SK-N-DZ (cell line): ENCODE measurements at places on chromosomes 5 and 9.

- DNase-seq: no peak
These were observed 13.1 kb upstream of the NFIB start for GRCh38 chr9:14327036-14327435.

- no peak for DNase-seq
These were observed 21.4 kb downstream of the DIAPH1 start for GRCh38 chr5:141597394-141597793.

DNA sequence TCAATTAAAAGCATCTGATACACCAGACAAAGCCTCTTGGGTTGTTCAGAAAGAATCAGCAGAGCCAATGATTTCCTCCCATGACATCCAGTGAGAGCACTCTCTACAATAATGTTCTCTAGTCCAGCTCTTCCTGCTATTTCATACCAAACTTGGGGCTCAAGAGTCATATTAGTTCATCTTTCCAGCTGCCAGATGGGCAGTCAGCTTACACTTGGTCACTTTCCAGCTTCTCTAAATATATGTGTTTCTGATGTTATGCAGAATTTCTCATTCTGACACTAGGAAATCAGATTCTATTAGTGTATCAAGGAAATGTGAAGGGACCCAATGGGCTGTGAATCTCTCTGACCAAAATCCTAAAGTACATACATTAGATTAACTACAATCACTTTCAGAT is 148.9 kb downstream of the ENC1 start:
- DNase-seq: no peak

DNA sequence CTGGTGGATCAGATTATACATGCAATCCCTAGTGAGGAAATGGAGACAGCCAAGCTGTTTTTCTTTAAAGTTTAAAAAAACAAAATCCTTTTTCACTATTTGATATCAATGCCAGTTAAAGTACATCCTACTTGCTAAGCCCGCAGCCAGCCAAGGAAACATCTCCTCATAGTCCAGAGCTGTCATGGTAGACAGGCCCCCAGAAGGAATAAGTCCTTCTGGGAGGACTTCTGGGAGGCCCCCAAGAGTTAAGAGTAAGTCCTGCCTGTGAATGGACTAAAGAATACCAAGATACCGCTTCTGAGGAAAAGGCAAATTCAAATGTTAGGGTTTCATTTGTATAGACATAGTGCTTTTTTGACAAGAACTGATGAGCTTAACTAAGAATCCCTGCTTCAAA is 38.3 kb downstream of the MOCS2 start:
- DNase-seq: no peak

GRCh38 chr9:121026260-121026691 is 23.8 kb downstream of the C5 start:
- no peak for DNase-seq

- no peak for DNase-seq
These were observed 1.8 kb downstream of the RANBP17 start for GRCh38 chr5:170863646-170864045.

DNA sequence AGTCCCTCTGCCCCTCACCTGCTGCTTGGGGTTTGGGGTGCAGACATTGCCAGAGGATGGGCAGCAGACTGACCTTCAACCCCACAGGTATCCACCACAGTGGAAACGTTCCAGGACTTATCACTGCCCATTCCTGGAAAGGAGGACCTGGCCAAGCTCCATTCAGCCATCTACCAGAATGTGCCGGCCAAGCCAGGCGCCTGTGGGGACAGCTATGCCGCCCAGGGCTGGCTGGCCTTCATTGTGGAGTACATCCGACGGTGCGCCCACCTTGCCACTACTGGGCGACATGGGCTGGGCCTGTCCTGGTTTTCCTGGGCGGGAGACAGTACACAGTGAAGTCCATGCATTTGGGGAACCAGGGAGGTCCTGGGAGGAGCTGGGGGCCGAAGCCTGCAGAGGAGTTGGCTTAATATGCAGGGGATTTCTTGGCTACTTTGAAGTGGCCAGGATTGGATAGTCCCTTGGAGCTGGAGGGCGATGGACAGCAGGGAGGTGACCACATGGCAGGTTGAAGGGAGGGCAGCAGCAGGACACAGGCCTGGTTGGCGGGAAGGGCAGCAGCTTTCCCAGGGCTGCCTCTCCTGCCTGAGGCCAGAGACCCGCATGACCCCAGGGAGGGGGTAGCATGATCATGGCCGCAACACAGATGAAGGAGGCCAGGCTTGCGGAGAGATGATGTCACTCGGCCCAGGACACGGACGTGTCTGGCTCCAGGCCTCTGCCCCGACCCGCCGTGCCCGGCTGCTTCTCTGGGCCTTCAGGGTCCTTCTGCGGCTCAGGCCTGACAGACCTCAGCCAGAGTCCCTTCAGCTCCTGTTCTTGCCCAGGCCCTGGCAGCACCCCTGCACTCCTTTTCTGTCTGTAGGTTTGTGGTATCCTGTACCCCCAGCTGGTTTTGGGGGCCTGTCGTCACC is 34.6 kb downstream of the USP20 start:
- no peak for DNase-seq

DNA sequence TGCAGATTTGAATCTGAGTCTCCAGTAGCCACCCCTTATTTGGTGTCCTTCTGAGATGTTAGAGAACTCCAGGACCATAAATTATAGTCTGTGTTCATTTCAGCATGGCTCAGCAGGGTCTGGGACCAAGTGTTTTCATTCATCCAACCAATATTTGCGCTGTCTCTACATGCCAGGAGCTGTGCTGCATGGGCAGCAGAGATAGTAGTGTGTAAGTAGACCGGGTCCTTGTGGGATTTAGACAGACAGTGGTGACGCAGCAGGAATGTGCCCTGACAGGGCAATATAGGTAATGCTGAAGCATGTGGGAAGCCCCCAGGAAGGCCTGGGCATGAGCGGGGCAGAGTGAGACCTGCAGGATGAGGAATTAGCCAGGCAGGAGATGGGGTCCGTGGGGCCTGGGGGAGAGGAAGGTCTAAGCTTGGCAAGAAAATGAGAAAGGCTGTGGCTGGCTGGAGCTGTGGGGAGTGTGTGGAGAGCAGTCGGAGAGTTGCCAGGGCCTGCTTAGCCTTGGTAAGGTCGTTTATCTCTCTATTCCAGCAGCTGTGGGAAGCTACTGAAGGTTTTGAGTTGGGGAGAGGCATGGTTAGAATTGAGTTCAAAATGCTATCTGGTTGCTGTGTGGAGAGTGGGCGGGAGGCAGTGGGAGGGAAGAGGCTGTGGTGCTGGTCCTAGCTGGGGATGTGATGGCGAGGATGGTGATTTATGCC is 16.8 kb downstream of the STXBP1 start:
- no peak for DNase-seq

GRCh38 chr9:87075537-87075936 is 128.2 kb upstream of the GAS1 start:
- DNase-seq: no peak

DNA sequence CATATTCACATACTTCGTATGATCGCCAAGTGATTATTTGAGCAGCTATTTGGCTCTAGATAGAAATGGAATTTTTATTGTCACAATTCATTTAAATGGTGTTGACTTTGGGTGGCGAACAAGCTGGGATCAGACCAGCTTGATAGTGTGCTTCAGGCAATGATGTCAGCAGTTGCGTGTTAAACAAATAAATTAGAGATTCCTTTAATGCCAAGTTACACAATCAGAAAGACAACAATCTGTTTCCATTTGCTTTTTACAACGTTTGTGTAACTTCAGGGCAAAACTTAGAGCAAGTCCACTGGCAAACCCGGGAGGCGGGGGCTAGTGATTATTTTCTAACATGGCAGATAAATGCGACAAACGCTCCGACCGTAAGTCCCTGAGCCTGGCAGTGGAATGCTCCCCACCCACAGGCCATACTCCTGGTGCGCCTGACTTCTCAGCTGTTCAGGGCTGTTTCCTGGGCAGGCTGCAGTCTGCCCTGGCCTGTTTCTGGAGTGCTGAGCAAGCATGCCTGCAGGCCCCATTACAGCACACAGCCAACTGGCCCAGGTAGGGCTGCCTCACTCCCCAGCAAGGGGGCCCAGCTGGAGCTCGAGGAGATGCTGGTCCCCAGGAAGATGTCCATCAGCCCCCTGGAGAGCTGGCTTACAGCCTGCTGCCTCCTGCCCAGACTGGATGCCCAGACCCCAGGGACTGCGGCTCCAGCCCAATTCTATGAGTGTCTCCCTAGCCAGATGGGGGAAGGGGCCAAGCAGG is 88.7 kb downstream of the BASP1 start:
- no peak for DNase-seq

- no peak for DNase-seq
These were observed 363 bp upstream of the MAMDC2 start for GRCh38 chr9:70043285-70043684.

DNA sequence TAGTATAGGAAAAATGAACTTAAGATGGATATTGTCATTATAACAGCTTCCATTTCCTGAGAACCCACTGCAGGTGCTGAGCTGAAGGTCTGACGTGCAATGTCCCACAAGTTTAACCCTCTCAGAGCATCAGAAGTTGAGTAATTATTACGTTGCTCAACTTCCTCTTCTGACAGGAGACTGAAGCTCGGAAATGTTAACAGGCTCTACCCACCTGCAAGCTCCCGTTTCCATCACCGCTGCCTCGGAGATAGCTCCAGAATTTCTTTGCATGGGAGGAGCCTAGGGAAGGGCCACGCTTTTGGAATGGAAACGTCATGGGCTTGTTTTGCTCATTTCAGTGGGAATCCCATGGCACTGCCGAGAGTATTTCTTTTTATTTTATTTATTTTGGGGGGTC is 1.0 kb upstream of the NTMT1 start:
- DNase-seq: no peak

- DNase-seq: no peak
These were observed 188.2 kb downstream of the ARRDC3 start for GRCh38 chr5:91194824-91195381.

- DNase-seq: peak; percentile 24
These were observed 25.1 kb upstream of the CD180 start for GRCh38 chr5:67221487-67222242.

GRCh38 chr9:130336885-130337284 is 71.3 kb downstream of the HMCN2 start:
- DNase-seq: no peak

GRCh38 chr5:161311146-161311708 is 235.3 kb downstream of the GABRB2 start:
- DNase-seq: no peak
